ENCODE measurements at places on chromosomes 7 and 10.

GRCh38 chr7:132991615-132992587, 90.0 kb downstream of the CHCHD3 start:
- no peak for DNase-seq

DNA sequence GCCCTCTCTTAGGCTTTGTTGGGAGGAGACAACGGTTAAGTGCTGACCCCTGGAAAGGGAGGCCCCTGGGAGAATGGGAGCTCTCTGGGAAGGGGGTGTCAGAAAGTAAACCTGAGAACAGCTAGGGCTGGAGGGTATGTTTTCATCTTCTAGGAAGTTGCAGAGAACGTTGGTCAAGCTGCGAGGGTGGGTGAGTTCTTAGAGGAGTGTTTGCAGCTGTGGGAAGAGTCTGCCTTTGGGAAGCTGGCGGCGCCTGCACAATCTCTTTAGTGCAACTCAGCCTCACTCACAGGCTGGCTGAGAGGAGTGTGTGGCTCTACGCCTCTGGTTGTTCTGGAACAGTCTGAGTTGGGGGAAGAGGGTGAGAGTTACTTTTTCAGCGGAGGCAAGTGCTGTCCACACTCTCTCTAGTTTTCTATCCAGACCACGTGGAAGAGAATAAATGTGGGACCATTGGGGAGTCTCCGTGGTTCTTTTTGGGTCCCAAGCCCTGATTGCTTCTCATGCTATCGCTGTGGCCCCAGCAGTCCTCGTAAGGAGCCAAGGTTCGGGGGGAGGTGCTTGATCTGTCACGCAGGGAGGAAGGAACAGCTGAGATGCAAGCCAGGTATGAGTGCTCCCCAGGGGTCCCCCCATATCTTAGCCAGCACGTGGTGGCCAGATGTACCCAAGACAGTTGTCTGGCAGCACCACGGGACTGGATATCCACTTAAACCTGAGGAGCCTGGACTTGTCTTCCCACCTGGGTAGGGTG, 237.2 kb downstream of the BUB3 start:
- no peak for DNase-seq

- DNase-seq, result peak; percentile 63
Observed at GRCh38 chr10:29670761-29671160, 36.0 kb upstream of the SVIL start.

DNA sequence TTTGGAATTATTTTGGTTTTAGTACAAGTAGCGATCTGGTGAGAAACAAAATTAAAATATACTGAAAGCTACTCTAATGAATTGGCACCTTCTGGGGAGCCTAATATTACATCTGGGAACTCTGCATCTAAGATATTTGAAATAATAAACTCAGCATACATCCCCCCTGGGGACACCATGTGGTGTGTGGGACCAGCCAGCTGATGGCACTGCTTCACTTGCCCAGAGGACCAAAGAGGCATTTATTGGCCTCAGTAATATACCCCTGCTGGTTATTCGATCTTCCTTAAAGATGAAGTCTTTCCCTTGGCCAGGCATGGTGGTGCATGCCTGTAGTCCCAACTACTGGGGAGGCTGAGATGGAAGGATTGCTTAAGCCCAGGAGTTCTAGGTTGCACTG, 195.1 kb upstream of the AUTS2 start:
- DNase-seq, result no peak

DNA sequence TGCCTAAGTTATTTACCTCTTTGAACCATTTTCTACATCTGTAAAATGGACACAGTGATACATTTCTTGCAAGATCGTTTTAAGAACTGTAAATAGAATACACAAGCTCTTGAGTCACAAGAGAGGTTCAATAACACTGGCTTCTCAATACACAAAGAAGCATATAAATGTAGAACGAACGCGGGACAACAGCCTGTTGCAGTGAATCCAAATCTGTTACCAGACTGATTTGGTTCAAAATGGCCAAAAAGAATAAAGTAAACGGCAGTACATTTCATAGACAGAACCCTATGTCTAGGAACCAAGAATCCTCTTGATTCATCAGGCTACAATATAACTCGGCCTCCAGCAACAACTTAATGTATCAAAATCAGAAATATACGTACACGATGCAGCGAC, 701 bp downstream of the MTPAP start:
- DNase-seq, result no peak

- DNase-seq, result no peak
Observed at GRCh38 chr10:94405406-94405805, 3.1 kb downstream of the TBC1D12 start.

- no peak for DNase-seq
Observed at GRCh38 chr7:125059861-125060456, 130.3 kb upstream of the POT1 start.

DNA sequence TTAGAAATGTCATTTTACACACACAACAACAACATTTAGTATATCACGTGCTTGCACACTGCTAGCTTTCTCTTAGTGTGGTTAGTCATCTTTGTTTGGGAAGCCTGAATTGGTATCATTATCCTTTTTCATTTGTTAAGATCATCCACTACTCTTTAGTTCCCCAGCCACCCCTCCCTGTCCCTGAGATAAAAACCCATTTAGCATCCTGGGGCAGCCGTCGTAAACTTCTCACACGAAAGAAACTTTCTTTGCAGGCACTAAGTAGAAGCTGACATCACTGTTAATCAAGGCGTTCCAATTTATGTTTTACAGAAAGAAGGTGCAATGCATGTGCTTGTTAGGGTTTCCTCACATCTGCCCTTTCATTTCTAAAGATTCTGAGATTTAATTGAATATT, 475.1 kb upstream of the FZD8 start:
- no peak for DNase-seq

DNA sequence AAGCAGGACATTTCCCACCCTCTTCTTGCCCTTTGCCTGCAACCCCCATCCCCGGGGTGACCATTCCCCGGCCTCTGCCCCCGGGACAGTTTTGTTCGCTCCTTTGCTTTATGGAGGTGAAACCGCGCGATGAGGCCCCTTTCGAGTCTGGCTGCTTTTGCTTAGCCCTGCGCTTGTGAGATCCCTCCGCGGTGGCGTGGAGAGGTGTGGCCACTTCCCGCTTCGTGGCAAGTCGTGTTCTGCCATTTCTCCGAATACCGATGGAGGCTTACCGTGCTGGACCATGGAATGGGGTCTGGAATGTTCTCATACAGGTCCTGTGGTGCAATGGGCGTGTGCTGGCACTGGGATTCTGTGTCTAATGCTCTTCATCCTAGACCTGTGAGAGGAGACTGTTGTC, 106.7 kb downstream of the LHPP start:
- no peak for DNase-seq

DNA sequence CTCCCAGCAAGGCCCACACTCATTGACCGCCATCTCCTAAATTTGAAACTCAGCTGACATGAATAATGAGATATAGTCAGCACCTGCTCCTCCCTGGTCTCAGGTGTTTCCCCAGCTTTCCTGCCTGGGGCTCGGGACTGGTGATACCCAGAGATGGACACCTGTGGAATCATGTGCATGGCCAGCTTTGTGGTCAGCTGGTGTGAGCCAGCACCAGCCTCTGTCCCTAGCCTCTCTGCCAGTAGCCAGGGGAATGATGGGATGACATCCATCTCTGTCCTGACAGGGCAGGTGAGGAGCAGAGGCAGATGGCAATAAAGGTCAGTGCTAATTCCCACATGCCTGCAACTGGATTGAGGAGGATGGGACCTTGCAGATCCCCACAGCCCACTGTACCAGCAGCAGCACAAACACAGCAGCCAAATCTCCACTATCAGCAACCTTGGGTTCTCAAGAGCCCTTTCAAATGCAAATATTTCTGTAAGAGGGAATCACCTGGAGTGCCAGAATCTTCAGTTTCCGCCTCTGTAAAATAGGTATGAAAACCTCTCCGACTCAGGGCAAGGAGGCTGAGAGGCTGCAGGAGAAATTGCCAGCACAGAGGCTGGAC, 329.2 kb upstream of the ZMIZ1 start:
- no peak for DNase-seq

DNA sequence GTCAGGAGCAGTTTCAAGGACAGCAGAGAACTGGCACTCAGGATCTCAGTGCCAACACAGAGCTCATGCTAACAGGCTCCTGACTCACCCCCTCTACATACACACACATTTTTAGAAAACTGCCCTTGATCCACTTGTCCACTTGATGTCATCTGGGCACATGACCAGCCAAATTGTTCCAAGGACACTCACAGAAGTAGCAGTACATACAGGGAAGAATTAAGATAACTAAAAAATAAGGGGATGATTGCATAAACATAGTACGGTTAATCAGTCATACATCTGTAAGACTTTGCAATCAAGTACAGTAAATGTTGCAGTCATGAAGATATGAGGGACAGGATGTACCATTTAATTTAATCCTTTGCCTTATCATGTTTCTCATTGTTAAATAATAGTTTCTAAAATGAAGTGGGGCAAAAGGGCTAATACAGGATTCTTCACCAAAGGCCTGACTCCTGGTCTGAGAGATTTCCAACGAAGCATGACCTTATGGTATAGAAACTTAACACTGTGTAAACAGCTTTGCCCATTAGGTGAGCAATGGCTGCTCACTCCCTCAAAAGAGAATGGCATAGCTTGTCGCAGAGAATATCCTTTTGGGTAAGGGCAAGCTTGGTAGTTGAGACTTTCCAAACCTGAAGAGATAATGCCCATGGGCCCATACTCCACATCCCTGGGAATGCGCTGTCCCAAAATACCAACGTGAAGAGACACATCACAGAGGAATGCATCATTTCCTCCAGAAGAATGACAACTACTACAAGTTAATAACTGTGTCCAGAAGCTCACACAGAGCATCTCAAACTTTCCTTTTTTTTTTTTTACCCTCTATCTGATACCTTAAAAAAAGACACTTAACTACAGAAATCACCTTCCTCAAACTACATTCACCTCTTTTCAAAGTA, 94.1 kb downstream of the ARMH3 start:
- no peak for DNase-seq

DNA sequence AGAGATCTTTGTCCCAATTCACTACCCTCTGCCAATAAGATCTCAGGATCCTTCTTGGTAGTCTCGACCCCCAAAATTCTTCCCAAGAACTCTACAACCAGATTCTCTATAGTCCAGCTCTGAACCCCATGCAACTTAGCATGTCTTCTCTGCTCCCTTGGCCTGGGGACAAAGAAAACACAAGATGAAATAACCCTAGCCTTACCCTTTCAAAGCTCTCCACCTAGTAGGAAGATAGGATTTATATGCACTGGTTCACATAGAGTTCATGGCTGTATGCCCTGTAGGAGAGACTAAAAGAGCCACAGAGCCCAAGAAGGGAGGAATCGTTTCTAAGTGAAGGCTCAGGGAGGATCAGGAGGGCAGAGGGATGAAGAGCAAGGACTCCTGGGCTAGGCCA, 96.1 kb downstream of the PPP1R3C start:
- DNase-seq, result no peak

- DNase-seq, result peak; percentile 59
Observed at GRCh38 chr10:48634198-48634983, 29.5 kb upstream of the ARHGAP22 start.

DNA sequence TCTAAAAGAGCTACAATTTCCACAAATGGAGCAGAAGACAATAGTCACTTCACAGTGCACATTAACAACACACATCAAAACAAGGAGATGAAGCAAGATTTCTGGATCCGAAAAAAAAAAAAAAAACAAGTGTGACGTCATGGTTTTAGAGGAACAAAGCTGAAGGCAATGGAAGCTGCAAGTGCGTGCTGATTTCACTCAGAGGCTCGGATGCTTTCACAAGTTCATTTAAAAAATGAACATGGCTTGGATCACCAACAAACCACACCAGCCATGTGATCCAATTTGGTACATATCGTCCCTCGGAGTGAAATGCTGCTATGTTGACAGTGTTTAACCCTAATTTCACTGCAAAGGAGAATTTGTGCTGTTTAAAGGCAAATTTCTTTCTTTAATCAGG, 337.0 kb upstream of the PRKCQ start:
- DNase-seq, result no peak

DNA sequence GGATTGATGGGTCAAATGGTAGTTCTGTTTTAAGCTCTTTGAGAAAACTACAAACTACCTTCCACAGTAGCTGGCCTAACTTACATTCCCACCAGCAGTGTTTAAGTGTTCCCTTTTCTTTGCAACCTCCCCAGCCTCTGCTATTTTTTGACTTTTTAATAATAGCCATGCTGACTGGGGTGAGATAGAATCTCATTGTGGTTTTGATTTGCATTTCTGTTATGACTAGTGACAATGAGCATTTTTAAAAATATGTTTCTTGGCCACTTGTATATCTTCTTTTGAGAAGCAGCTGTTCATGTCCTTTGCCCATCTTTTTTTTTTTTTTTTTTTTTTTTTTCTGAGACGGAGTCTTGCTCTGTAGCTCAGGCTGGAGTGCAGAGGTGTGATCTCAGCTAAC, 155.2 kb upstream of the BMPER start:
- DNase-seq, result no peak

- no peak for DNase-seq
Observed at GRCh38 chr7:79036356-79036755, 417.1 kb downstream of the MAGI2 start.

- DNase-seq, result no peak
Observed at GRCh38 chr7:45699015-45699309, 124.8 kb downstream of the ADCY1 start.

- DNase-seq, result no peak
Observed at GRCh38 chr7:43537765-43538403, 45.0 kb upstream of the STK17A start.

DNA sequence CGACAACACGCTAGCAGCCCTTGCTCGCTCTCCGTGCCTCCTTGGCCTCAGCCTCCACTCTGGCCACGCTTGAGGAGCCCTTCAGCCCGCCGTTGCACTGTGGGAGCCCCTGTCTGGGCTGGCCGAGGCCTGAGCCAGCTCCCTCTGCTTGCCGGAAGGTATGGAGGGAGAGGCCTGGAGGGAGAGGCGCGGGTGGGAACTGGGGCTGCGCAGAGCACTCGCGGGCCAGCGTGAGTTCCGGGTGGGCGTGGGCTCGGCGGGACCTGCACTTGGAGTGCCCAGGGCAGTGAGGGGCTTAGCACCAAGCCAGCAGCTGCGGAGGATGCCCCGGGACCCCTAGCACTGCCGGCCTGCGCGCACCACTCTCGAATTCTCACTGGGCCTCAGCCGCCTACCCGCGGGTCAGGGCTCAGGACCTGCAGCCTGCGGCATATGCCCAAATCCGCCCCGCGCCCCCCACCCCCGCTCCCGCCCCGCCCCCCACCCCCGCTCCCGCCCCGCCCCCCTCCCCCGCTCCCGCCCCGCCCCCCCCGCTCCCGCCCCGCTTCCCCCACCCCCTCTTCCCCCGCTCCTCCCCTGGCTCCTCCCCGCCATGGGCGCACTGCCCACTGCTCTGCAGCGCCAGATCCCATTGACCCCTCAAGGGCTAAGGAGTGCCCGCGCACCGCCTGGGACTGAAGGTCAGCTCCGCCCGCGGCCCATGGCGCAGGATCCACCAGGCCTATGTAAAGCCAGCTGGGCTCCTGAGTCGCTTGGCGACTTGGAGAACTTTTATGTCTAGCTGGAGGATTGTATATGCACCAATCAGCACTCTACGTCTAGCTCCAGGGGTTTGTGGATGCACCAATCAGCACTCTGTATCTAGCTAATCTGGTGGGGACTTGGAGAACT, 15.9 kb upstream of the ACBD5 start:
- DNase-seq, result no peak

DNA sequence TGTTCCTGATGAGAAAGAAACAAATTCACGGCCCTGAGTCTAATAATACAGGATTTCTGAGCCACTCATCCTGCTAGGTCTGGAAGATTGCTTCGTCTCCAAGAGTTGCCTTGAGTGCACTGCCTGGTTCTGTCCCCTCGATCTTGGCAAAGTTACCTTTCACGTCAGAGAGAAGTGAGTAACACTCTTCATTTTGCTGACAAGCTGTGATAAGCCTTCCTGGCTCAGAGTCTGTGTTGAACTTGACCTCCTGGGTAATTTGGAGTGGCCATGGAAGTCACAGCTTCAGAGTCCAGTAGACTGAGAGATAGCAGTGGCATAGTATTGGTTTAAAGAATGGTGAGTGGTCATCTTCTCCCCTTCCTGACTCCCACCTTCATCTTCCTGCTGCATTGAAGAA, 64.7 kb upstream of the LRGUK start:
- DNase-seq, result no peak

Data from right hindlimb (tissue), 1 donor.